ENCODE measurements at places on chromosomes 6 and 20. TPM values are rescaled to one million over a fixed set of nuclear protein-coding genes. Genes with fewer than 3 reads are reported as not detected.

Gene GNAS-AS1
- 0.64 TPM for total RNA-seq

Gene FAM50B
- 9.8 TPM for total RNA-seq

Gene VEGFA
- total RNA-seq, result 64.6 TPM

Gene NAPB
- total RNA-seq, result 14.2 TPM

Gene RAET1L
- not detected for total RNA-seq

Gene ULBP2
- total RNA-seq, result 0.40 TPM

Gene IP6K3
- not detected for total RNA-seq

Gene CITED2
- total RNA-seq, result 56.0 TPM

Gene CLIC5
- 2.0 TPM for total RNA-seq

- H3K4me3 ChIP-seq, result no peak overlapping the region
- peaks cover 51% of the 10 kb centered on the region for H3K36me3 ChIP-seq
These were observed 55.1 kb downstream of the SAMD3 start for GRCh38 chr6:130167655-130168054.

DNA sequence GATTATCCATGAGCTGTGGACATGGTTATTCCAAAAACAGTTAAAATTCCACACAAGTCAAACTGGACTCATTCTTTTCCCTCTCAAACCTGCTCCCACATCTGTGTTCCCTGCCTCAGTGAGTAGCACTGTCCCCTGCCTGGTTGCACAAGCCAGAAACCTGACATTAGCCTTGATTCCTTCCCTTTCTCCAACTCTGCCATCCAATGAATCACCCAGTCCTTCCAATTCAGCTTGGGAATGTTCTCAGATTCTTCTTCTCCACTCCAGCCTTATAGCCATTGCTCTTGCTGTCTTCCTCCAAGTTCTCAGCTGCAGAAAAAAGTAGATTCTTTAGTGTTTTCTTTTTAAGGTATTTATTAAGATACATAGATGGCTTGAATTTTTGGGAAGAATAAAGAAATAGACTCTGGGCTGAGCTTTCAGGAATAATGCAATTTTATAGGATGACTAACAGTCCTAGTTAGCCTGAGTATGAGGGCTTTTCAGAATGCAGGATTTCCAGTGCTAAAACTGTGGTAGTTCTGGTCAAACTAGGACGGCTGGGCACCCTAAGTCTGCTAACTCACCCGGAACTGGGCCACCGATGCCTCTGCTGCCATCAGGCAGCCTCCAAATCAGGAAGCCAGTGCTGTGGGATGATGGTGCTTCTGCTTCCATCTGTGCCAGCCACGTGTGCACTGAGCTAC is 18.2 kb upstream of the SASH1 start:
- no peaks in the 10 kb centered on the region for H3K4me1 ChIP-seq
- no peak overlapping the region for H3K27ac ChIP-seq
- peaks cover 10% of the 10 kb centered on the region for H3K27me3 ChIP-seq

GRCh38 chr20:35939264-35939663 is 15.0 kb downstream of the SCAND1 start:
- peaks cover 33% of the 10 kb centered on the region for H3K36me3 ChIP-seq
- H3K27me3 ChIP-seq, result no peaks in the 10 kb centered on the region
- no peak overlapping the region for H3K4me3 ChIP-seq
- no peak overlapping the region for H3K27ac ChIP-seq
- peaks cover 7% of the 10 kb centered on the region for H3K4me1 ChIP-seq

DNA sequence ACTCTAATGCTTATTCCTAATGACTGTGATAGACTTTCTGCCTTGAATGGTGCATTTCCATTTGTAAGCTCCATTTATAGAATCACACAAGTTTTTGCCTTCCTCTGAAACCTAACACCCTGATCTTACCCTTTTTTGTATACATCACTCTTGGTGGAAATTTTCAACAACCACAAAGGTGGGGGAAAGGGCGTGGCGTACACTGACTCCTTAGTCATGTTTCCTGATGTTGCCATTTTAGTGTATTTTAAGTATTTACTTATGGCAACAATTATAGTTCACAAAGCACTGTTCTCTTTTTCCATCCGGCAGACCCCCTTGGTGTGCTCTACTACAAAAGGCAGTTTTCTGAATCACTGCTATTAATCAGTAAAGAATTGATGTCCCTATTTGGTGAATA is 92.0 kb downstream of the ATXN1 start:
- peaks cover 44% of the 10 kb centered on the region for H3K36me3 ChIP-seq
- DNase-seq, result peak; percentile 92
- H3K27ac ChIP-seq, result peak overlapping the region; percentile 97
- H3K4me1 ChIP-seq, result peaks cover 59% of the 10 kb centered on the region
- H3K27me3 ChIP-seq, result no peaks in the 10 kb centered on the region

- no peaks in the 10 kb centered on the region for H3K27me3 ChIP-seq
- H3K27ac ChIP-seq, result no peak overlapping the region
- no peaks in the 10 kb centered on the region for H3K4me1 ChIP-seq
- no peaks in the 10 kb centered on the region for H3K36me3 ChIP-seq
These were observed 207.2 kb downstream of the CDH4 start for GRCh38 chr20:61459266-61459665.

- H3K4me3 ChIP-seq, result no peak overlapping the region
- peaks cover 27% of the 10 kb centered on the region for H3K27me3 ChIP-seq
- DNase-seq, result no peak
- no peaks in the 10 kb centered on the region for H3K36me3 ChIP-seq
- peaks cover 4% of the 10 kb centered on the region for H3K4me1 ChIP-seq
These were observed 34.6 kb downstream of the PPP1R14C start for GRCh38 chr6:150177259-150177951.

DNA sequence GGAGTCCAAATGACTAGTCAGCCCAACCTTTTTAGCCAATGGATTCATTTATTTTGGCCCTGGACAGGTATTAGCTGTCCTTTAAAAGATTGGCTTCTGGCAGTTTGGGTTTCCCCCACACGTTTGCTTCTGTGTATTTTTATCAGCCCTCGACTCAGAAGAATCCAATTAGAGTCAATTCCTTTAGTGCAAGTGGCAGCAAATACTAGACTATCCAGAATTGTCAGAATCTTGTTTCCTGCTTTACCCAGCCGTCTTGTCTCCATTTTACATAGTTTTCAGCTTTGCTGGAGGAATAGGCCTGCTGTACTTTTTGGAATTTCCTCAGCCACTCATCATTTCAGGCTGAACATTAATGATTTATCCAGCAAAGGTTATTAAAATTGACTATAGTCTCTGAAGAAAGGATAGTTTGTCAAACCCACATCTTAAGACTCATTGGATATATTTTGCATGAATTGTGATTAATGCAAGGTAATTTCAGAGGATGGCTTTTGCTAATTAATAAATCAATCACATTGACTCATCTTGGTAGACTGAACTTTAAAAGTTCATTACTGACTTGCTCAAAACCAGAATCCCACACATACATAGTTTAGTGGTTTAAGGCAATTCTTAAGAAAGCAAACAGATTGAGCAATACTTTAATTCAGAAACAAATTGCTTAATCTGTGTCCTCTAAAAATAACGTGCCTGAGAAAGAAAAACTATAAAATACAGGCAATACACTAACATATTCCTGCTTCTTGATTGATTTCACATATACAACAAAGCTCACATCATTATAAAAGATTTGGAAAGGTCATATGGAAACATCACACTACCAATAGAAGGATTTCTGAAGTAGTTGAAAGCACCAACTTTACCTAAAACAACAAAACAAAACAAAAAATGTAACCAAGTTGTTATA is 62.9 kb upstream of the ZNF217 start:
- no peaks in the 10 kb centered on the region for H3K36me3 ChIP-seq
- no peaks in the 10 kb centered on the region for H3K27me3 ChIP-seq
- H3K27ac ChIP-seq, result peak overlapping the region; percentile 93
- DNase-seq, result no peak
- H3K4me3 ChIP-seq, result peak overlapping the region; percentile 73

DNA sequence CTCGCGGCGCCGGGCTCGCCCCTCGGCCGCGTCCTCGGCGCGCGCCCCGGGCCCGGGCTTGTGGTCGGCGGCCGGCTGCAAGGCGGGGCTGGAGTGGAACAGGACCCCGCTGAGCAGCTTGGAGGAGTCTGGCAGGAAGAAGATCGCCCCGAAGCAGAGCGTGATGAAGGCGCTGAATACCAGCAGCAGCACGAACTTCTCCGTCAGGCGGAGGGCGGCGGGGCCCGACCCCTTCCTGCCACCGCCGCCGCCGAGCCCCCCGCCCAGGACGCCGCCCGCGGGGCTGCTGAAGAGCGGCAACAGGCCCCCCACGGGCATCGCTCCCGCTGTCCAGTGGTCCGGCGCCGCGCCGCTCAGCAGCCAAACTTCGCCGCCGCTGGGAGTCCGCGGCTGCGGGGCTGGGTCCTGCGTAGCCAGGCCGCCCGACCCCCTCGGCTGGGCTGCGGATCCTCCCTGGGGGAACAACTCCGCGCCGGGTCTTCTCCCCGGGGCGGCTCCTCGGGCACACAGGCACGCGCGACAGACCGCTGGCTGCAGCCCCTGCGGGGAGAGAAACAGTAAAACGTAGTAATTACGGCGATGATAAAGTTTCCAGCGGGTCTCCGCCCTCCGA is 707 bp downstream of the MAN1A1 start:
- no peaks in the 10 kb centered on the region for H3K27me3 ChIP-seq
- H3K4me3 ChIP-seq, result peak overlapping the region; percentile 97
- peak overlapping the region; percentile 94 for H3K27ac ChIP-seq
- H3K36me3 ChIP-seq, result peaks cover 35% of the 10 kb centered on the region
- DNase-seq, result no peak

- H3K4me3 ChIP-seq, result no peak overlapping the region
- H3K27ac ChIP-seq, result no peak overlapping the region
- no peaks in the 10 kb centered on the region for H3K36me3 ChIP-seq
- DNase-seq, result no peak
These were observed 64.0 kb downstream of the TCP11 start for GRCh38 chr6:35076997-35077712.

GRCh38 chr6:76465410-76465809 is 392.9 kb upstream of the IMPG1 start:
- DNase-seq, result no peak
- no peaks in the 10 kb centered on the region for H3K4me1 ChIP-seq
- no peak overlapping the region for H3K27ac ChIP-seq
- H3K36me3 ChIP-seq, result no peaks in the 10 kb centered on the region
- H3K4me3 ChIP-seq, result no peak overlapping the region

- DNase-seq, result no peak
- peak overlapping the region; percentile 97 for H3K27ac ChIP-seq
- no peaks in the 10 kb centered on the region for H3K27me3 ChIP-seq
- peaks cover 32% of the 10 kb centered on the region for H3K4me1 ChIP-seq
- peaks cover 15% of the 10 kb centered on the region for H3K36me3 ChIP-seq
These were observed 14.4 kb upstream of the ZNF217 start for GRCh38 chr20:53608071-53608455.

DNA sequence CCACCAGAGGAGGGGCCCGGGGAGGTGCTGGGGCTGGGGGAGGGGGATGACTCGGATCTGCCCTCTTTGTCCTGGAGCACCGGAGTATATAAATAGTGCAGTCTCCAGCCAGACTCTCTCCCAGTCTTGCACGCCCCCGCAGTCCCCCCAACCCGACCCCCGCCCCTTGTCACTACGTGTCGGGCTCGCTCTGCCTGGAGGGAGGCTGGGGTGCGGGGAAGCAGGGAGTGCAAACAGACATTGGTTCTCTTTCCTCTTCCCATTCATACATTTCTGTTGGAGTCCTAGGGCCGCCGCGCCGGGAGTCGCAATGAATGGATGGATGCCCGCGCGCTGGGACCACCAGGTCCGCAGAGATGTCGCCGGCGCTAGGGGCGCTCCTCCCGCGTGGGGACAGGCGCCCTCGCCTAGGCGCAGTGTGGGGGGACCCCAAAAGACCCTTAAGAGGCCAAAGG is 179.3 kb downstream of the TBXT start:
- peaks cover 2% of the 10 kb centered on the region for H3K4me1 ChIP-seq
- H3K27me3 ChIP-seq, result peaks cover 52% of the 10 kb centered on the region
- no peak overlapping the region for H3K4me3 ChIP-seq

DNA sequence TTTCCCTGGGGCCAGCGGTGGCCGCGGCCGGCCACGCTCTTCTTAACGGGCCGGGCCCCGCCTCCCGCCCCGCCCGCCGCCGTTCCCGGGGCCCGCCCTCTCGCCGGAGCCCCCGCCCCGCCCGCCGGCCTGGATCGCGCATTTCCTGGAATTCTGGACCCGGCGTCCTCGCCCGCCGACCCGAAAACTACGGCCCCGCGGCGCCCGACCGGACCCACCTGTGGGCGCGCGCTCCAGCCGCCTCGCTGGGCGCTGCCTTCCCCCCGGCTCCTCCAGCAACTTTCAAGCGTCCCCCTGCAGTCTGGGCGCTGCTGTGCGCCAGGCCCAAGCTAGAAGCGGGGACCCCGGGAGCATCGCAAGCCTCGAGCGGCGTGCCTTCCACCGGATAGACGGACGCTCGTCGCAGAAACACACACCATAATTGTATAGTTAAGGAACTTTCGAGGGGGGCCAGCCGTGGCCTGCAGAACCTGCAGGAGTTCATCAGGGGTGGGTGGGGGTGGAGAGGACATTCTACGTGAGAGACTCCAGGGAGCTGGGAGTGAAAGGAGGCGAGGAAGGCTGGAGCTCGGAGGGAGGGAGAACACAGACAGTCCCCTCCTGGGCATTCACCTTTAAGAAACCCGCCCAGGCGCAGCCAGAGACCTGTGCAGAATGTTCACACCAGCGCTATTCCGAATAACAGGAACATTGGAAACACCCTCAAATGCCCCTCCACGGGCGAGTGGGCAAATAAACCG is at the start of gene ADA:
TSS of gene ADA (minus strand) at position 16 of the 740 bp plus-strand sequence. CDS start 92 bp downstream, outside the sequence.
- no peaks in the 10 kb centered on the region for H3K27me3 ChIP-seq
- H3K27ac ChIP-seq, result peak within 1 kb of the TSS; percentile 88
- H3K4me1 ChIP-seq, result peaks cover 48% of the 10 kb centered on the region
- peaks cover 21% of the 10 kb centered on the region for H3K36me3 ChIP-seq

DNA sequence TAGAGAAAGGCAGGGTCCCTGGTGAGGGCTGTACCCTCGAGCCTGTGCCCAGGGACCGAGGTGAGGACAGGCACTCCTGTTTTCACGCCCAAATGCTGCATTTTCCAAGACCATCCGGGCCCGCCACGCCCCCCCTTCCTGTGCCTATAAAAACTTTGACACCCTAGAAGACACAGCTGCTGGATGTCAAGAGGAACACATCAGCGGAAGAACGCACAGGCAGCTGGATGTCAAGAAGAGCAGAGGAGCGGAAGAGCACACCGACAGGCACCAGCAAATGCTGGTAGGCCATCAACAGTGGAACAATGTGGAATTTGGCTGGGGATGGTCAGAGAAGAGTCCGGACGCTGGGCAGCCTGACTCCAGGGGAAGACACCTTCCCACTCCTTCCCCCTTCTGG is 56.1 kb downstream of the TXLNB start:
- no peaks in the 10 kb centered on the region for H3K36me3 ChIP-seq
- H3K4me1 ChIP-seq, result no peaks in the 10 kb centered on the region

DNA sequence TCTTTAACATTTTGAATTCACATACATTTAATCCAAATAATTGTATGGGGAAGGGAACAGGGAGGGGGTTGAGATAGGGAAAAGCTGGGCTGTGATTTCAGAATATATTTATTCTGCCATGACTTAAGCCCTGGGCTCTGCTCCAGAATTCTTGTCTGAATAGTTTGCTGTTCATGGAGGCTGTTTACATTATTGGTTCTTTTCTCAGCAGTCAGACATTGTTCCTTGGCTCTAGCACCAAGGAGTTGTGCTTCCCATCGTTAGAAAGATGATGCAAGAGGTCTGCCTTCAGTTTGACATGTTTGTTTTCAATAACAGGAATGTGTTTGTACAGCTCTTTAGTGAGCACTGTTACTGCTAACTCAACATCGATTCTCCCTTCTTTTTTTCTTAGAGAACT is 198.8 kb upstream of the CDYL start:
- no peaks in the 10 kb centered on the region for H3K27me3 ChIP-seq
- no peak for DNase-seq
- H3K36me3 ChIP-seq, result no peaks in the 10 kb centered on the region
- no peak overlapping the region for H3K4me3 ChIP-seq
- no peak overlapping the region for H3K27ac ChIP-seq
